NCI-H69 (cell line): ENCODE measurements at places on chromosomes 12 and 14.

- DNase-seq, result no peak
Measured at GRCh38 chr12:65871865-65872645, 47.8 kb downstream of the HMGA2 start.

DNA sequence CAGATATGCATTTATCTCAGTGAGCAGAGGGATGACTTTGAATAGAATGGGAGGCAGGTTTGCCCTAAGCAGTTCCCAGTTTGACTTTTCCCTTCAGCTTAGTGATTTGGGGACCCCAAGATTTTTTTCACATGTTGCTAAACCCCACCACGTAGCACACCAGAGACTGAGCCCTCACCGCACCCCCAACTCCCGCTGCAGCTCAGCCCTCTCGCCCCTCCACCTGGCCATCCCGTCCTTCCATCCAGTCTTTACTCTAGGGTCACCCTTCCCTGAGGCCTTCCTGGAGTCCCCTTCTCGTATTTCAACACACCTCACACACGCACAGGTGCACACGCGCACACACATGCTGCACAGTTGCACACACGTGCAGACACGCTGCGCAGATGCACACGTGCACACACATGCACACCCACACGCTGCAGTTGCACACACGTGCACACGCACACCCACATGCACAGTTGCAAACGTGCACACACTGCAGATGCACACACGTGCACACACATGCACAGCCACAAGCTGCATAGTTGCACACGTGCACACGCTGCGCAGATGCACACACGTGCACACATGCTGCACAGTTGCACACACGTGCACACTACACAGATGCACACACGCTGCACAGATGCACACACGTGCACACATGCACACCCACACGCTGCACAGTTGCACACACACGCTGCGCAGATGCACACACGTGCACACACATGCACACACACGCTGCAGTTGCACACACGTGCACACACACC lies 30.0 kb downstream of the HSP90AA1 start:
- DNase-seq, result no peak

GRCh38 chr14:71262441-71262840 lies 355.2 kb downstream of the PCNX1 start:
- no peak for DNase-seq

GRCh38 chr12:65501093-65501621 lies 222.7 kb downstream of the MSRB3 start:
- no peak for DNase-seq

GRCh38 chr12:107732365-107732764 lies 28.6 kb downstream of the PRDM4 start:
- DNase-seq, result no peak

DNA sequence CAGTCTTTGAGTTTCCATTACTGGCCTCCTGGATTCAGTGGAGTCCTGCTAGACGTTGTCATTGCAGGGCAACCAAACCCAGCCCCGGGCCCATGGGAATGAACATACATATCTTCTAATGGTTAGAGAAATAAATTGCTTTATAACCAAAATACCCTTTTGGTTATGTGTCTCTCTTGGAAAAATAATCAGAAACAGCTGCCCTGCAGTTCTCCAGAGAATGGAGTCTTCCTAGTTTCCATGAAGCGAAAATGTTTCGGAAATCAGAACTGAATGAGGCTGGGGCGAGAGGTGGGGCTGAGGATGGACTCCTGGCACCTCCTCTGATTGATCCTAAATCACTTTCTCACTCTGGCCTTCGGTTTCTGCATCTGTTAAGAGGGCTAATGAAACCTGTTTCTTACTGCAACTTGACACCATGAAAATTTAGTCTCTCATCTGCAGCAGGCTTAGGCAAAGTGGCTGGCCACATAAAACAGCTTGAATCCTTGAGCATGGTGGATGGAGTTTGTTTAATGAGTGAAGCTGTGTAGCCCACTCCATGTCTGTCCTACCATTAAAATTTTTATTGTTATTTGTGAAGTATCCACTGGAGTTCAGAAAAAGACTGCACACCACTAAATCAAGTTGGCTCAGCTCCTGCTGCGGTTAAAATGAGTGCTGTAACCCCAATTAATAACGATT lies 198.9 kb downstream of the CACNA1C start:
- DNase-seq, result peak; percentile 63

DNA sequence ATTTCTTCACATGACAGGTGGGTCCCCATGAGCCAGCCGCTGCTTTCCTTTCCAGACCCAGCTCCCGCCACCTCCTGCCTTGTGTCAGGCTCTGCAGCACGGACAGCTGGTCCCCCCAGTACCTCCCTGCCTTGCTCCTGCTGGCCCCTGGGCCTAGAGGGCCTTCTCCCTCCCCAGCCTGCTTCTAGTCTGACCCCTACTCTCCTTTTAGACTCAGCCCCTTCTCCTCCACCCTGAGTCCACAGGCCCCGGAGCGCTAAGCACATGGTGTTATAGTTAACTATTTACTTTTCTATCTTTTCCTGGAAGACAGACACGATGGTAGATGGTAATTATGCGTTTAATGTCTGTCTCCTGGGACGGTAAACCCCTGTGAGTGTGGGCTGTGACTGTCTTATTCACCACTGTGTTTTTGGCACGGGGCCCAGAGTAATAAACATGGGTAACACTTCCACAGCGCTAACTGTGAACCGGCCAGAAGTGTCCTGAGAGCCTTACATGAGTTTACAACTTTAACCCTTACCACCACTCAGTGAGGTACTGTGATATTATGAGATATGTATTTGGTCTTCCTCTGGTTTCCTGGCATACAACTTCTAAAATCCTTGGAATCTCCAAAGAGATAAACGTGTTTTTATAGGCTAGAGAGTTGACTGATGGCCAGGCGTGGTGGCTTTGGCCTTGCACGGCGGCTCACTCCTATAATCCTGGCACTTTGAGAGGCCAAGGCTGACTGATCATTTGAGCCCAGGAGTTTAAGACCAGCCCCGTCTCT lies 41.2 kb downstream of the DGLUCY start:
- DNase-seq, result peak; percentile 100

DNA sequence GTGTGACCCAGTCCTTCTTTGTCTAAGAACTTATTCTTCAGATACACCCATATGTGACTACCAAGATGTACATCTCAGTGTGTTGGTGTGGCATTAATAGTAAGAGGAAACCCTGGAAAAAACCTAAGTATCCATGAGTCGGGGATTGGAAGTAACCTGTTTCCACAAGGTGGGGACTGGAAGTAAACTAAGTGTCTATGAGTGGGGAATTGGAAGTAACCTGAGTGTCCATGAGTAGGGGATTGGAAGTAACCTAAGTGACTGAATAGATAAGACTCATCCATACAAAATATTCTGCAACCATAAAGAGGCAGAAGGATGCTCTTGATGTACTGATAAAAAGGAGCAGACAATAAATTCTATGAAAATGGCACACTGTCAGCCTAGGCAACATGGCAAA lies 184.7 kb downstream of the PHETA1 start:
- no peak for DNase-seq

DNA sequence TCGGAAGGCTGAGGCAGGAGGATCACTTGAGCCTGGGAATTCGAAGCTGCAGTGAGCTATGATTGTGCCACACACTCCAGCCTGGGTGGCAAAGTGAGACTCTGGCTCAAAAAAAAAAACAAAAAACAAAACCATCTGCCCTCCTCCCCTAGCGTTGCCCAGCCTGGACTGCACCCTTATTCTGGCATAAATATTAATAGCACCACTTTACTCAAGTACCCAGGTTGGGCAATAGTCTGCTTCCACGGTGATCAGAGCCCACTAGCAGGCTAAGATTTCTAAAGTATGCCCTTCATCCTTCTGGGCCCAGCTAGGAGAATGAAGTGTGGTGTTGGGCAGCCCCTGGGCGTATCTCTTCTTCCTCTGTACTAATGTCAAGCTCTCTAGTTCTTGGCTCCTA lies 33.3 kb downstream of the KCTD10 start:
- no peak for DNase-seq

DNA sequence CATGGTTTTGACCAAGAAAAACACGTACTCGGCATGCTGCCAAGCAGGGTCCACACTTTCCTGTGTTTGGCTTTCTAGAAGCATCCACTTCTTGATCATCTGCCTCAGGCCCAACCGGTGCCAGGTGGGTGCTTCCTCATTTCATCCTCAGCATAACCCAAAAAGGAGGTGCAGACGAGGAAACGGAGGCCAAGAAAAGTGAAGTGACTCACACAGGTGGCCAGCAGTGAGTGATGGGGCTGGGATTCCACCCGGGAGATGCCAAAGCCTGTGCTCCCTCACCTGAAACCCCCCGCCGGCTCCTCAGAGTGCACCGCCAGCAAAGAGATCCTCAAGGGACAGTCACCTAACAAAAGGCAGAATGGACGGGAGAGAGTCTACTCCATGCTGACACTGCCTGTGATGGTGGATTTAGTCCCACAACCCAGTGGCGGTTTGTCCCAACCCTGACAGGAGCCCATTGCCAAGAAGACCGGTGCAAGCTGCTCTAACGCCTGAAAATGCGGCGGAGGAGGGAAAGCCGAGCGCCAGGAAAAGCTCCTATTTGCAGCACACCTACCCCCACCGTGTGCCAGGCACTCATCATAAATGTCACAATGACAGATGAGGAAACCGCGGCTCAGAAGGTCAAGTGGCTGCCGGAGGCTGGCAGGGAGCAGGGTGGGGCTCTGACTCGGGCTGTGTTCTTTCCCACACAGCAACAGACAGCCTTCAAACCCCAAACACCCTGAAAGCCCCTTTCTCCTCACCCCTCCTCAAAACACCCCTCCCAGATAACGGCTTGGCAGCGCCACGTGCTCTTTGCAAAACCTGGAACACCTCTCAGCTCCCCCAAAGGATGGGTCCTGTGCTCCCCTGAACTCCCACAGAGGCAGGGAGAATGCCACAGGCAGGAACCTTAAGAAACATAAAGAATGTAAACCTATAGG lies 18.8 kb downstream of the BCL11B start:
- DNase-seq, result no peak

- DNase-seq, result peak; percentile 52
Measured at GRCh38 chr14:82626156-82627066, 1092.8 kb upstream of the SEL1L start.

DNA sequence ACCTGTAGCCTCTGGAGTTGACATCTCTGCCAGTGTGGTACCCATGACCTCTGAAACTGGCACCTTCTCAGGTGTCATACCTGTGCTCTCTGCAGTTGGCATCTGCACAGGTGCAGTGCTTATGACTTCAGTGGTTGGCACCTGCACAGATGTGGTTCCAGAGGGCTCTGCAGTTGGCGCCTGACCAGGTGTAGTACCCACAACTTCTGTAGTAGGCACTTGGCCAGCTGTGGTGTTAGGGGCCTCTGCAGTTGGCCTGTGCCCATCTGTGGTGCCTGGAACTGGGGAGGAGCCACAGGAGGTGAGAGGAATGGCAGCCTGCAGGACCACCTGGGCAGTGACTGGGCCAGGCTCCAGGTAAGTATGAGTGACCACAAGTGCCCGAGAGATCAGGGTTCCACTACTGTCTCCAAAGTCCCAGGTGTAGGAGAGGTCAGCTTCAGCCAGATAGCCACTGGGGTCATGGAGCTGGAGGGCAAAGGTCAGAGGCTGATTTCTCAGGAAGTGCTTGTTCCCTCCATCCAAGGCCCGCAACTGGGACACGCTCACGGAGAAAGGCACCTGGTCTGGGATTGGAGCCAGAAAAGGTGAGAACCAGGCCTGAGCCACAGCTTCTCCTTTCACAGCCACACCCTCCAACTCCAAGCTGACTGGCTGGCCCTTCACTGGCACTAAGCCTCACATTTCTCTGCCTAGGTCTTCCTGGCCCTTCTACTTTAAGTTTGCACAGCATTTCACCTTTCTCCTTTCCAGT lies 8.6 kb downstream of the PMEL start:
- DNase-seq, result peak; percentile 16

GRCh38 chr14:60095781-60096450 lies 4.2 kb downstream of the PCNX4 start:
- DNase-seq, result peak; percentile 78

DNA sequence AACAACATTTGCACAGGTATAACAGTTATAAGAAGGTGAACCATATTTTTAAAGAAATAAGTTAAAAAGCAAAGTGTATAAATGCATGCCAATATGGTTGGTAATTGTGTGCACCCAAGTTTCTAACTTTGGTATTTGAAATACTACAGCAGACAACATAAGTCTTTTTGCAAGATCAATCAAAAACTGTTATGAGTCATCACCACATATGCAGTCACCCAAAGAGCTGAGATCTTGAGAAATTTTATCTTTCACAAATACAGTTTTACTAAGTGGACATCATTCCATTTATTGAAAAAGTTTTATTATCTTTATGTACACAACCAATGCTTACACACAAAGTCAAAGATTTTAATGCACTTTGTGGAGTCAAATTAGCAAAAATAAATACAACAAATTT lies 7.0 kb upstream of the ACSS3 start:
- no peak for DNase-seq

- peak; percentile 71 for DNase-seq
Measured at GRCh38 chr12:93137656-93138612, 208.8 kb upstream of the EEA1 start.

DNA sequence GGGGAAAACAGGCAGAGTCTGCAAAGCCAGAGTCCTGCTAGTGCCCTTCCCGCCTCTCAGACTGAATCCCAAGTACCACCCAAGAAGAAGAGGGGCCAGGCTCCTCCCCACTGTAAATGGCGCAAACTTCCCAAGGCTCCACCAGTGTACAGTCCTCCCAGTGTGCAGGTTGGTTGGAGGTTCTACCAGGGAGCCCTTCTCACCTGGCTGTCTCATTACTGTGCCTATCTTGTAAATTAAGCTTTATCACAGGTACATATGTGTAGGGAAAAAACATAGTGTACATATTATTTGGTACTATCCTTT lies 189.7 kb downstream of the FSCB start:
- DNase-seq, result no peak

GRCh38 chr12:93572712-93573551 lies 457 bp downstream of the SOCS2 start:
- peak; percentile 75 for DNase-seq

DNA sequence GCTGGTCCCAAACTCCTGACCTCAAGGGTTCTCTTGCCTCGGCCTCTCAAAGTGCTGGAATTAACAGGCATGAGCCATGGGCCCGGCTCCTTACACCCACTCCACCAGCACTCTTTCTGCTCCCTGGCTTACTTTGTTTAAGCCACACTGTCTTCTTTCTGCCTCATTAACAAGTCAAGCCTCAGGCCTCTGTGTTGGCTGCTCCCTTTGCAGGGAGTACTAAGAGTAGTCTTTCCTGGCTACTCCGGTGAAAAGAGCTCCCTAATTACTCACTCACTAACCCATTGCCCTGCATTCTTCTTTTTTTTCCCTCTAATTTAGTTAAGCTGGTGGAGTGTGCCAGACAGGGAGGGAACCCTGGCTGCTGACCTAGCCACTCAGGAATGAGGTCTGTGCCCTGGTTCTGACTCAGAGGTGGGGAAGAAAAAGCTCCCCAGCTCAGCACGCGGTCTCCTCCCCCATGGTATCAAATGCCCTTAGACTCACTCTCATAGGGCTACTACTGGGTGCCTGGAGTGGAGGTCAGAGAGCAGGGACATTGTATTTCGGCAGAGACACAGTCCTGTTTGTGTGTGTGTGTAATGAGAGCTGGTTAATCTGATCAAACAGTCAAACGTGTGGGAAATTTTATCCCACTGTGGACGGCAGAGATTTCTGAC lies 19.8 kb downstream of the GALNT6 start:
- peak; percentile 98 for DNase-seq

GRCh38 chr12:45883187-45883586 lies 107.2 kb downstream of the SCAF11 start:
- no peak for DNase-seq
